ENCODE measurements at places on chromosomes 3 and 15. TPM values are rescaled to one million over a fixed set of nuclear protein-coding genes. Genes with fewer than 3 reads are reported as not detected.

DNA sequence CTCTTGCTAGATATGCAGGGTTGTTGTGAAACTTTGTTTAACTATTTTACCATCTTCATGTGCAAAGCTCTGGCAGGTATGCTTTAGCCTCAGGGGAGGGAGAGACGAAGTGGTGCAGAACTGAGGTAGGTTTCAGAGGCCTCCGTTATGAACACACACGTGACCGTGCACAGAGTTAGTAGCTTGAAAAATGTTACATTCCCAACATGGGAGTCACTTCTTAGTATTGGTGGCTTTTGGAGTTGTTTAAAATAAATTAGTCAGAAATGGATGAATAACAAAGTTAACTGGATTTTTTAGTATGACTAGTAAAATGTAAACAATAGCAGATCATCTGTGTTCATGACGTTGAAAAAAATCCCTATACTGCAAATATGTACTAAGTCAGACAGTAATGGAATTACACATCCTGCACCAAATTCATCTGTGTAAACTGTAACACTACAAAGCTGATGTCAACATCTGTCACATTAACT, 279.6 kb downstream of the KLF13 start:
- H3K4me3 ChIP-seq = no peak overlapping the region
- DNase-seq = no peak
- no peak overlapping the region for H3K27ac ChIP-seq
- no peaks in the 10 kb centered on the region for H3K27me3 ChIP-seq
- no peaks in the 10 kb centered on the region for H3K4me1 ChIP-seq
- no peaks in the 10 kb centered on the region for H3K36me3 ChIP-seq

SLC22A13 gene
- total RNA-seq = 0.33 TPM

- no peaks in the 10 kb centered on the region for H3K4me1 ChIP-seq
- peaks cover 6% of the 10 kb centered on the region for H3K36me3 ChIP-seq
- peak; percentile 36 for DNase-seq
- H3K27me3 ChIP-seq = no peaks in the 10 kb centered on the region
- H3K27ac ChIP-seq = no peak overlapping the region
These were observed 43.6 kb downstream of the RLBP1 start for GRCh38 chr15:89177633-89178306.

GRCh38 chr3:170585008-170585936, 603 bp downstream of the SLC7A14 start:
- no peaks in the 10 kb centered on the region for H3K4me1 ChIP-seq
- peak overlapping the region; percentile 23 for H3K4me3 ChIP-seq
- DNase-seq = no peak

TMOD2 gene
- total RNA-seq = 1.7 TPM

GRCh38 chr3:24294150-24294549, 200.5 kb downstream of the THRB start:
- H3K27me3 ChIP-seq = no peaks in the 10 kb centered on the region
- H3K4me3 ChIP-seq = no peak overlapping the region
- no peak overlapping the region for H3K27ac ChIP-seq
- H3K4me1 ChIP-seq = no peaks in the 10 kb centered on the region

DNA sequence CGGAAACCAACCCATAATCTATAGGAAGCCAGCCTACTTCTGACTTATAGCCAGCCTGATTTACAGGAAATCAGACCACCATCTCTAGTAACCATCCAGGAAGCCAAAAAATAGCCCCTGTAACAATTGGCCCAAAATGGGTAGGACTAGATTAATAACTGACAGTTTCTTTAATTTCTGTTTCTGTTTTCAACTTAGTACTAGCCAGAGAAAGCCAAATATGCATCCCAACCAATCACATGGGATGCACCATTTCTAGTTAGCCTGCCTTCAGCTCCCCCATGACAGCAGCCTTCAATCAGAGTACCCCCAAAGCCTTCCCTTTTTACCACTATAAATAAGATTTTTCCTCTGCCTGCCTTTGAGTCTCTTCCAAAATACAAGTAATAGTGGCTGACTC, 239.1 kb upstream of the GADL1 start:
- DNase-seq = no peak
- no peak overlapping the region for H3K4me3 ChIP-seq
- no peaks in the 10 kb centered on the region for H3K36me3 ChIP-seq
- H3K27me3 ChIP-seq = no peaks in the 10 kb centered on the region
